ENCODE measurements at places on chromosomes 12 and 14. TPM values are rescaled to one million over a fixed set of nuclear protein-coding genes. Genes with fewer than 3 reads are reported as not detected.

DNA sequence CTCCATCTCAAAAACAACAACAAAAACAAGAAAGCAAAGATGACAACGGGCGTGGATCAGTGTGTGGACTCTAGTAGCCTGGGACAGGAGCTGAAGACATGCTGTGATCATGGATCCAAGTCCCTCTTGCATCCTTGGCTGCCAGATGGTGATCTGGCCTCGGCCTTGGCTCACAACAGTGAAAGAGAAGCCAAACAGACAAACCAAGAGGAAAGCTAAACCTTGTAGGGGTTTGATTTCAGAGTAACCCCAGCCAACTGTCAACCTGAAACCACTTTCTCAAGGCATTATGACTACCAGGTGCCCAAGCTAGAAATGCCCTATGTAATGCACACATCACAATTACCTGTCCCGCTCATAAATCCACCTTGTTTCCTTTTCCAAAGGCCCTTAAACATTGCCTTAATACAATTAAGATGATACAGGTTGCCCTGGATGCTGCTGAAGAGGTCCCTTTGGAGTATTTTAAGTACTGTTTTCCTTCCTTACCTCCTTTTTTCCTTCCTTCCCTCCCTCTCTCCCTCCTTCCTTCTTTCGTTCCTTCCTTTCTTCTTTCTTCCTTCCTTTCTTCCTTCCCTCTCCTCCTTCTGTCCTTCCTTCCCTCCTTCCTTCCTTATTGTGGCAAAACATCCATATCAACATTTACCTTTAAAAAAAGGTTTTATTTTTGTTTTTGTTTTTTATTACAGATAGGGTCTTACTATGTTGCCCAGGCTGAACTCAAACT lies 41.4 kb upstream of the NINJ2 start:
- no peak for DNase-seq

- peak; percentile 83 for DNase-seq
Observed at GRCh38 chr12:26195641-26196420, 458 bp downstream of the SSPN start.

GRCh38 chr14:100049220-100049619 lies 16.0 kb upstream of the EVL start:
- no peak for DNase-seq

Gene SMCO2
- polyA plus RNA-seq = 2.2 TPM

DNA sequence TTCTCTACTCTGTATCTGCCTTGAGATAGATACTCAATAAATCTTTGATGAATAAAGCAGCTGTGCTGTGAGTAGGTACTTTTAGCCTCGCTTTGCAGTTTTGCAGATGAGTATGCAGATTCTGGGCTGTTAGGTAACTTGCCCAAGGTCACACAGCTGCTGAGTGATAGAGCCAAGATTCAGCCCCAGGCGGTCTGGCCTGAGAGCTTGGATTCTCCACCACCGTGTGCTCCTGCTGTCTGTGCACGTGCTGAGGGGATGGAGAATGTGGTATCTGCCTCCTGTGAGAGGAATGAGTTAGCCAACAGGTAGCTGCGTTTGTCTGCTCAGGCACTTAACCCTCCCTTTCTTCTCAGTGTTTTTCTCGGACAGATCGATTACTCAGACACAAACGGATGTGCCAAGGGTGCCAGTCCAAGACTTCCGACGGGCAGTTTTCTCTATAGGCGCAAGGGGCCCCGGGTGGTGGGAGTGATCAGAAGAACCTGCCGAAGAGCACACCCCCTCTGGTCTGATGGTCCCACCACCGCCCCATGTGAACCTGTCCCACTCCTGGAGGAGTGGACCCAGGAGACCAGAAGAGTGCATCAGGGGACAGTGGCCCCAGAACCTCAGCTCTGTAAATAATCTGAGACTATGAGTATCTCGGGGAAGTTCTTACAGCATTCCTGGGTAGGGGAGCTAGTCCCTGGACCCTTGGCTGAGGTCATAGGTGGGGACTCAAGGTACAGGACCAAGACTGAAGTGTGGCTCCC lies 6.6 kb upstream of the CSAD start:
- DNase-seq = no peak

Gene BRMS1L
- polyA plus RNA-seq = 21.6 TPM

- DNase-seq = no peak
Observed at GRCh38 chr12:116582610-116583009, 23.4 kb downstream of the MAP1LC3B2 start.

DNA sequence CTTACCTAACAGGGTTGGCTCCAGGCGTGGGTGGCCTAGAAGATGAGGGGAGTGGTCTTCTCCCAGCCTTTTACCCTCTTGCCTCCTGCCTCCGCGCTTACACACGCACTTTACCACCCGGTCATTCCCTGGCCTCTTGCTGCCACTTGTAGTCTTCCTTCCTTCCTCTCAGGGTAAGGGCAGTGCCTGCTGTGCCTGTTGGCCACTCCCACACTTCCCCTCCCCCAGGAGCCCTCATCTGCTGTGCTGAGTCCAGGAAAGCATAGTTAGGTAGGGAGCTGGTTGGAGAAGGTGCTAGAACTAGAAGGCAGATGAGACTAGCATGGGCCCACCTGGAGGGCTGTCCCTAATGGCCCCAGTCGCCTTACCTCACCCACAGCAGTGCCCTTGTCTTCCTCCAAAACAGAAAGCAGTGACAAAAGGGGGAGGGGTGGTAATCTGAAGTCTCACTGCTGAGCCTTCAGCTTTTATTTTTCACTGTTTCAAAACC lies 54.3 kb upstream of the SRSF5 start:
- no peak for DNase-seq

- no peak for DNase-seq
Observed at GRCh38 chr12:130846369-130846768, 7.3 kb upstream of the STX2 start.

Gene SLC25A29
- polyA plus RNA-seq = 131 TPM

DNA sequence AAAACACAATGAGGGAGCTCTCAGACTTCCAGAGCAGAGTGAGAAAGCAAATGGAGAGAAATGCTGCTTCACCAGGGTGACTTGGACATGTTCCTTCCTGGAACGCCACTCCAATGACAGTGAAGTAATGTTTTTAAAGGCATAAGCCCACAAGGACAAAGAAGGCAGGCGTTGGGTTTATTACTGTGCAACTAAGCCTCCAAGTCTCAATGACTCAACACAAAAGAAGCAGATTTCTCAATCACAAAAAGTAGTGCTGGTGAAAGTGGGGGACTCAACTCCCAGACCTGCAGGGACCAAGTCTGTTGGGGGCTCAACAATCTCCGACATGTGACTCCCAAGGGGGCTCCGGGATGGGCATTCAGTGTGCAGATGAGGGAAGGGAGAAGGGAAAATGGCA lies 505.2 kb downstream of the BCL11B start:
- no peak for DNase-seq

DNA sequence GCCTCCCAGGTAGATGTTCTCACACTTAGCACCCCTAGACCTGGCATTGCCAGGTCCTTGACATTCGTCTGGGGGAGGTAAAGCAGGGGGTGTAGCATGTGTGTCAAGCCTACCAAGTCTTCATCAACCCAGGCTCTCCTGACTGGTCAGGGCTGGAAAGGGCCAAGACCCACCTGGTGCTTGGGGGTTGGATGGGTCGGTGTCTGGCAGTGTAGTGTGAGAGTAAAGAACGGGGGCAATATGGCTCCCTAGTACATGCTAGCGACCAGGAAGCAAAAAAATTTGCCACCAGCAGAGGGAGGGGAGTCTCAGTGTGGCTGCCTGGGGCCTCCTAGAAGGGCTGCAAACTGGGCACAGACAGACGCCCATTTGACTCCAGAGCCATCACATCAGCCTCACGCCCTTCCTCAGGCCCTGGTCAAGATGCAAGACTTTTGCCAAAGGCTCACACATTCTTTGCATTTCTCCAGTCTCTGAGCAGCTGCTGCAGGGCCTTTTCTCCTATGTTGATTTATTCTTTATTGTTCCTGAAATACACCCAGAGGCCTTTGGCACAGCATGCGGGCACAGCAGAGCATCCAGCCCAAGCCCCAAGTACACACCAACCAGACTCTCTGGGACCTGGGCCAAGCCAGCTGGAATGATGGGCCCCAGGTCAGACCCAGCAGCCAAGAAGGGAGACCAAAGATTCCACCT lies 38.3 kb upstream of the PNMA1 start:
- DNase-seq = no peak

DNA sequence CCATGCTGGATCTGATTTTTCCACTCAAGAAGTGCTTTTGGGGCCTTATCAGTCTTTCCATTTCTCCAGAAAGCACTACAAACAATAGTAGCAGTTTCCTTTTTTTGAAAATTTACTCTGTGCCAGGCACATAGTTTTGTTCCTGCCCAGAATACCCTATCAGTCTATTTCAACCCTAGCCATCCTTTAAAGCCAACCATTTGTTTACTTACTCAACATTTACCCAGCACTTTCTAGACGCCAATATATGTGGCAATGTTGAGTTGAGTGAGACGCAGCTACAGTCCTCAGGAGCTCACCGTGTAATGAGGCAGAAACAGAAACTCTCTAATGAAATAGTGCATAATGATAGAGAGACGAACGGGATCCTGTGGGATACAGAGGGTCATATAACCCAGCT lies 32.9 kb upstream of the CHST11 start:
- DNase-seq = no peak

DNA sequence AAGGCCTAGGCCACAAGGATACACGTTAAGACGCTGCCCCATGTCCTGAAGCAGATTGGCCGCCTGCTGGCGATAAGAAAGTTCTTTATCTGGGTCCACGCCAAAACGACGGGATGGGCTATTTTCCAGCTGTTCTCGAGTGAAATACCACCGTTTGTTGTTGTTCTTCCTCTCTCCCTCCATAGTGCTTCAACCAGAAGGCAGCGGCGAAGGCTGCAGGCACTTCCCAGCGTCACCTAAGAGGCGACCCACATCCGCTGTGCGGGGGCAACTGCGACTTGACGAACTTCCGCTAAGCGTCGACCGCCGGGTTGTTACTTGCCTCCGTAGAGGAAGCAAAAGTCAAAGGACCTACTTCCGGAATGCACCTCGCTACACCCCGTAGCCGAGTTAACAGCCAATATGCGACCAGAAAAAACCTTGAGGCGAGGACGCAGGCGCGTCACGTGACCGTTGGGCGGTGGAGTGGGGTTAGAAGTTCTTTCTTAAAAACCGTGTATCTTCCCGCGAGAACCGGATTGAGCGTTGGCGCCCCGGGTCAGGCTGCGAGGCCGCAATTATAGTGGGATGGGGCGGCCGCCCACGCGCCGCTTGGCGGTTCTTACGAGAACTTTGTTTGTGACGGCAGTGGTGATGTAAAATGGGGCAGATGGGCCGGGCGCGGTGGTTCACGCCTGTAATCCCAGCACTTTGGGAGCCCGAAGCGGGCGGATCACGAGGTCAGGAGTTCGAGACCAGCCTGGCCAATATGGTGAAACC lies at the start of gene CCNT1:
Gene CCNT1, minus strand, starts transcription at position 215 of the 759 bp plus-strand sequence. Its CDS starts 32 bp downstream, at position 183.
- peak; percentile 98 for DNase-seq

DNA sequence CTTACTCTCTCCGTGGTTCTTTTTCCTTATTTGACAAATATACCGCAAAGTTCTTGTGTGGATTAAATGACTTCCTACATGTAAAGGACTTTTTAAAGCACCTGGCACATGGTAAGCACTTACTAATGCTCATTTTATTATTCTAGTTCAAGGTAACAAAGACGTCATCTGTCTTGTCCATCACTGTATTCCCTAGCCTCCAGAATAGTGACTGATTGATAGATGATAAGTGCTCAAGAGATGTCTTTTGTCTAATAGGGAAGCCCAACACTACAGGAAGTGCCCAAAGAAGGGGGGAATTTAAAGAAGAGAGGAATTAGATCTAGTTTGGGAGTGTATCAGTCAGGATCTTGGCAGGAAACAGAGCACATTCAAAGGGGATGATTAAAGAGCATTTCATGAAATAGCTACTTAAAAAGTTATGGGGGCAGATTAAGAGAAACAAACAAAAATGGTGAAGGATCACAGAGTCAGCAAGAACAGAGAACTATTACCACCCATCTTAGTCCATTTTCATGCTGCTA lies 151.9 kb downstream of the GXYLT1 start:
- no peak for DNase-seq

Gene NUMB
- polyA plus RNA-seq = 34.5 TPM

Gene LRTM2
- polyA plus RNA-seq = 9.6 TPM

GRCh38 chr12:109758426-109759420 lies 45.1 kb downstream of the FAM222A start:
- DNase-seq = no peak

DNA sequence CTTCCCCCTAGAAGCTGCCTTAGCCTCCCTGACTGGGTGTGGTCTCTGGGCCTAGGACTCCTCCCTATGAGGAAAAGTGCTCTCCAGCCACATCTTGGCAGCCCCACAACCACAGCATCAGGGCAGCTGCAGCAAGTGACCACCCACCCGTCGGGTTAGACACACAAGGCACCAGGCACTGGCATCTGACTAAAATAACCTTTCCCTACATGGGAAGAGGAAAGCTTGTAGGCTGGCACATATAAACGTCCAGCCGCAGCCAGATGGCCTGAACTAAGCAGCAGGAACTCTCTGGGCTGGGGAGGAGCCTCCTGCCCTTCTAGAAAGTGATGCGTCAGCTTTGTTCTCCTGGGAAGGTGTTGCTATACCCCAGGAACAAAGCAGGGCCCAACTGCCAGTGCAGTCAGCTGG lies 328.7 kb downstream of the DPF3 start:
- DNase-seq = no peak

Gene ATP23
- polyA plus RNA-seq = 9.0 TPM

DNA sequence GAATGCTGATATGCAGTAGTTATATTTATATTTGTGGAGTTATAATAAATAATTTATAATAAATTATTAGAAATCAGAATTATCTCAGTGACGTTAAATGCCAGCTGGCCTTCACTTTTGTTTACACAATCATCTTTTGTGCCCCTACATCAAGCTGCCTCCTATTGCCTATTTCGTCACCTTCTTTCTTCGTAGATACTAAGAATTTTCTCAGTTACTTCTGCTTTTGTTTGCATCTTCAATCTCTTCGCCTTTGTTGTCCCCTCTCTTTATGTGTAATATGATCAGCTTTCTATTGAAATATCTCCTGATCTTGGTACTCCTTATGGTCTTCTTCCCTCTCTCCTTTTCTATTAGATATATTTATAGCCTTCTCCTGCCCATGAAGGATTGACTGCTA lies 197.0 kb downstream of the ERC1 start:
- DNase-seq = no peak

Gene PLBD1
- 7.1 TPM for polyA plus RNA-seq

DNA sequence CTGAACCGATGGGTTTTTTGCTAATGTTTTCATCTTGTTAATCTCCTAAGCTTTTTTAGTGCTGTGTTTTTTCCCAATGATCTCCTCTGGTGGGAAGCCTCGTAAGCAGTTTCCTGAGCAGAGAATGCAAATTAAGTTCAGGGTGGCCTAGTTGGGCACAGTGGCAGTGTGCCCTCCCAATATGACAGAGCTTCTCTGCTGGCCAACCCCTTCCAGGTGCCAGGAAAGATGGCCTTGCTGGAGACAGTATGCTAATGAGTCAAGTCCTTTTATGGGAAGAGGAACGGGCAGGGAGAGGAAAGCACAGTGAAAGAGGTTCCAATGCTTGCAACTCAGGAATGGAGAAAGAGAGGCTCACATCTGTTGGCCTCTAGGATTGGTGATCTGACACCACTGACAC lies 115.8 kb downstream of the GCH1 start:
- no peak for DNase-seq

GRCh38 chr14:95480109-95480886 lies 36.2 kb downstream of the SYNE3 start:
- DNase-seq = no peak

Measured in spinal cord (tissue), 10 donors.